Right lung (tissue), 10 donors: ENCODE measurements at places on chromosomes 4 and X. TPM values are rescaled to one million over a fixed set of nuclear protein-coding genes. Genes with fewer than 3 reads are reported as not detected.

DNA sequence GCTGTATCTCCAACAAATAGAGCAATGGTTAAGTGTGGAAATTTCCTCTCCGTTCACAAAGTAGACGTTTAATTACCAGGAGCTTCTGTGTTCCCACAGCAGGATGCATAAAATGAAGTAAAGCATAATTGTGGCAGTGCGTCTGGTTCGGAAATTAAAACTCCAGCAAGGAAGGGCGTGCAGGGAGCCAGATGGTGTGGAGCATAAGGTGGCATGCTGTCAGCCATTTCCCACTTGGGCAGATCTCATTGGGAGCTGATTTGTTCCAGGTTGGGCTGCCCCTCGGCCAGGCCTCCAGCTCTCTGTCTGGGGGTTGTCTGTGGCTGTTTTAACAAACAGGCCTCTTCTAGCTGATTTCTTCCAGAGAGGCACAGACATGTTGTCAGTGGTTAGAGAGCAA is 182.1 kb upstream of the CLNK start:
- DNase-seq = no peak

GRCh38 chrX:1449036-1449822 is 3.5 kb downstream of the ASMTL start:
- no peak for DNase-seq

GRCh38 chrX:66051980-66052379 is 12.1 kb upstream of the VSIG4 start:
- no peak for DNase-seq

- no peak for DNase-seq
These were observed 97.7 kb downstream of the GATB start for GRCh38 chr4:151663109-151663508.

DNA sequence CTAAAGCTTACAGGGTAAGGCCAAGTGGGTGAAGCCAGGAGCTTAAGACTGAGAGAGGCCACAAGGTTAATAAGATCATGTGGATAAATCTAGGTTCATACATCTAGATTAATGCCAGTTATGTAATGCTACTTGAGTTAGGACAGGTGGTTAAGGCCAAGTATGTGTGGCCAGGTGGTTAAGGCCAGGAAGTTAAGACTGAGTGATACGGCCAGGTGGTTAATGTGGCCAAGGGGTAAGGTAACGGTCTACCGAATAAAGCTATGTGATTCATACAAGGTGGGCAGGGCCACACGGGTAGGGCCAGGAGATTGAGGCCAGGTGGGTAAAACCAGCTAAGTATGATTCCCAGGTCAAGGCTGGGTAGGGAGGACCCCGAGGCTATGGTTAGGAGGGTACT is 223.0 kb downstream of the TACR3 start:
- no peak for DNase-seq

GRCh38 chrX:107675823-107676555 is 47.7 kb downstream of the PRPS1 start:
- DNase-seq = peak; percentile 48

GRCh38 chrX:7115557-7115956 is 32.0 kb upstream of the STS start:
- no peak for DNase-seq

- DNase-seq = no peak
These were observed 639.5 kb upstream of the AADAT start for GRCh38 chr4:170729236-170729635.

GRCh38 chr4:35500812-35501211 is 743.5 kb downstream of the ARAP2 start:
- DNase-seq = no peak

- no peak for DNase-seq
These were observed 2.0 kb downstream of the ARX start for GRCh38 chrX:25013632-25014365.

DNA sequence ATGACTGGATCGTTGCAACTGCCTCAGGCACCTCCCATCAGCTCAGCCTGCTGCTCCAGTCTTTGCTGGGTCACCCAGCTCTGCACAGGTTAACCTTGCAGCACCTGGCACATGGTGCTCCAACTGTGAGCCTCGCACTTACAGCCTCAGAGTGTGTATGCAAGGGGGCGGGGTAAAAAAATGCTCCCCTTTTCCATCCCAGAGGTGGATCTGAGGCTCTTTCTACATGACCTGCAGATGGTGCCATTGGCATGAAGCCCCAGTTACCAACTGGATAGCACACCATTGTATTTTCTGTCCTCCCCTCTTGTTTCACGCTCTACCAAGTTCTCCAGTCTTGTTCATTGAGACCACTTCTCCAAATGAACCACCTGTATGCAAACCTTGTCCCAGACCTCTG is 46.2 kb upstream of the TRPC3 start:
- no peak for DNase-seq

TCEAL6 gene
- polyA plus RNA-seq = not detected

DNA sequence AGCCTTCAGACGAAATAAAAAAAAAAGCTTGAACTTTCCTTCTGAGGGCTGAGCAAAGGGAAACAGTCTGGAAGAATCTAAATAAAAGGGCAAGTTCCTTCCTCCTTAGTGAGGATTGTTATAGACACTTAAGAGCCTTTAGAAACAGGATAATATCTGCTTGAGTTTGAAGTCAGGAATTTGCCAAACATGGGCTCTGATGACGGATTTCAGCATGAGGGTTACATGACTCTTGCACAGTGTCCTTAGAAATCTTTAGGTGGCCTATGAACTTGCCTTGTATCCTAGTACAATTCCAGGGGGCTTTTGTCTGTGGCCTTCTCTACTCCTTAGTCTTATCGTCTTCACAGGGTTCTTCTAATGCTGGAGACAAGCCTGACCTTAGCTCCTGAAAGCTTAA is 94.1 kb downstream of the RLIM start:
- no peak for DNase-seq

DNA sequence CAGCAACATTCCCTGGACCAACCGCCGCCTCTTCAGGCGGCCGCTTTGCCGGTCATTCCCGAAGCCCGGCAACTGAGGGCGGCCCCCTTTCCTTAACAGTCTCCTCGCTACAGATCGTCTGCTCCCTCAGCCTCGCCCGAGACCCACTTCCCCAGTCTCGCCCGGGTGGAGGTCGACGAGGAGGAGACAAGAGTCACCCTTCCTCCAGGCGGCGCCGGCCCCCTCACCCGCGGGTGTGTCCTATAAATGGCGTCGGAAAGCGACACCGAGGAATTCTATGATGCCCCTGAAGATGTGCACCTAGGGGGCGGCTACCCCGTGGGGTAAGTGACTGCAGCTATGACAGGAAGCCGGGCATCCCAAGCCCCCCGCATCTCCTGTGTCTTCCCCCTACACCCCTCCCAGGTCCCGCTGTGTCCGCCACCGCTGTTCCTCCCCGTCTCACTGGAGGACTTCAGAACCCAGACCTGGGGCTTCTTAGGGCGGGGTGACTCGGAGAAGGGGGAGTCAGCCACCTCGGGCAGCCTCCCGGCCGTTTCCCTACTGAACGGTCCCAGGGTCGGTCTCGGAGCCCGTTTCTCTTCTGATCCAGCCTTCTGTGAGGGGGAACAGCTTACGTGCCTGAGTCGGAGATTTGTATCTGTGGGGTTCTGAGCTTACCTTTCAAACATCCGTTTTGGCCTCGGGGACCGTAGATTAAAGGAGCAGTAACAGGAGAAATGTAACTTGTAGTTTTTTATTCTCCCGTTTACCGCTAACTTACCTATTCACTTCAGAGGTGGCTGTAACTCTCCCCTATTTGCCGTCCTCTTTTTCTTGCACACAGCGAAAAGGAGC is 570 bp downstream of the WDR44 start:
- peak; percentile 12 for DNase-seq

ADGRG4 gene
- not detected for polyA plus RNA-seq

MAGEA9B gene
- polyA plus RNA-seq = not detected

DNAAF6 gene
- 1.4 TPM for polyA plus RNA-seq

DNA sequence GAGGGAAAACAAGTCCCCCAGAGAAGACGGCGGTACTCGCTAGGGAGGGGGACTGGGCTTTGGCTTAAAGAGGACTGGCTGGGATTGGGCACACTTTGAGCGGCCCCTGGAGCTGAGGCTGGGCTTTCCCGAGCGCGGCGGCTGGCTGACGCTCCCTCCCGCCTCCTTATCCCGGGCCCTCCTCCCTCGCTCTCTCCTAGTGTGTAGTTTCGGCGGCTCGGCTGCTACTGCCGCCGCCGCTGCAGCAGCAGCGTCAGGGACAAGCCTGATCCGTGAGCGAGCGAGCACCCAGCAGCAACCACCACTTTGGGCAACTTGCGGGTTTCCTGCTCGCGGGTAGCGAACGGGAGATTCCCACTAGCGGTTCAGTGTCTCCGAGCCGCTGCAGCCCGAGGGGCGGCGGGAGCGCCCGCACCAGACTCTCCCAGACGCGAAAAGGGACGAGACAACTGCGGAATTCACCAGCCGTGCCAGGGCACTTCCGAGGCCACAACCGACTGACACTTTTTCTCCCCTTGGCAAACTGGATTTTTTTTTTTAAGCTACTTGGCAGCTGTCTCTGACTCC is 632 bp upstream of the PCDH7 start:
- peak; percentile 71 for DNase-seq

DNA sequence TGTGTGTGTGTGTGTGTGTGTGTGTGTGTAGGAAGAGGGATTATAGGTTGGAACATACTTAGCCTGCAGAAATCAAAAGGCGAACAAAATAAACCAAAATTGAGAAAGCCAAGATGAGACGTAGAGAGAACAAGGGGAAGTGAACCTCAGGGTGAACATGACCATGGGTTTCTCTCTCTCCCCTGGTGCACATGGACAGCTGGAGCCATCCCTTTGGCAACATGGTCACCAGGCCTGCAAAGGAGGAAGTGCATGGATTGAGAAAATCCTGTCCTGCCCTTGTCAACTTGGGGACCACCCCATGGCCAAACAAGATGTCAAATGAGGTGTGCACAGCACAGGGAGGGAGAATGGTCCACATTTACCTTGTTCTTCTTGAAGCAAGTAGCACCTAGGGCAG is 23.1 kb downstream of the LGI2 start:
- no peak for DNase-seq

DNA sequence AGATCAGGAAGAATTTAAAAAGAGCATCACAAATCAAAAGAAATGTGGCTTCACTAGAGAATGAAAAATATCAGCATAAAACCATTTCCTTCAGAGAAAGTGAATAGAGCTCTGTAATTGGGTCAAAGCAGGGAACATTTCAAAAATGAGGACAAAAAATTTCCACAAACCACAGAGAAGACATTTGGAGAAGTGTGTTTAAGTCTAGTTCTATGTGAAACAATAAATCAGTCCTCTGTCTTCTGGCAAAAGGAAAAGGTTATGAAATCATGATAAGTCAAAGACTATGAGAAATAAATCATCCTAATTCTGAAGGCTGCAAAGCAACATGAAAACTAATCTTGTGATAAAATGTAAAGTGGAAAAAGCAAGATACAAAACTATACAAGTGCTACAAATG is 27.9 kb downstream of the SMPX start:
- no peak for DNase-seq

GRCh38 chr4:6282314-6282771 is 12.7 kb downstream of the WFS1 start:
- DNase-seq = peak; percentile 63

- no peak for DNase-seq
These were observed 5.9 kb upstream of the GRPEL1 start for GRCh38 chr4:7073526-7074390.
